ENCODE measurements at places on chromosomes 7 and 10. TPM values are rescaled to one million over a fixed set of nuclear protein-coding genes. Genes with fewer than 3 reads are reported as not detected.

Gene AKR1D1
- total RNA-seq = not detected

Gene MYPN
- 1.9 TPM for total RNA-seq

Gene HOXA6
- 1.7 TPM for total RNA-seq

Gene TBC1D12
- 6.4 TPM for total RNA-seq

Gene ZFAND2A
- 50.3 TPM for total RNA-seq

Gene PLEKHS1
- total RNA-seq = 0.06 TPM

Data from A549 treated with AZD2906 at 1 μM for 4 hours (cell line).